Activated naive CD8-positive, alpha-beta T cell treated with anti-CD3 and anti-CD28 coated beads, Interleukin-2, amount 50 U/mL, for 24 hours (primary cell): ENCODE measurements at places on chromosomes 13 and 19.
A peak's percentile ranks its signal among the peaks of the same experiment; 100 is the strongest.

DNA sequence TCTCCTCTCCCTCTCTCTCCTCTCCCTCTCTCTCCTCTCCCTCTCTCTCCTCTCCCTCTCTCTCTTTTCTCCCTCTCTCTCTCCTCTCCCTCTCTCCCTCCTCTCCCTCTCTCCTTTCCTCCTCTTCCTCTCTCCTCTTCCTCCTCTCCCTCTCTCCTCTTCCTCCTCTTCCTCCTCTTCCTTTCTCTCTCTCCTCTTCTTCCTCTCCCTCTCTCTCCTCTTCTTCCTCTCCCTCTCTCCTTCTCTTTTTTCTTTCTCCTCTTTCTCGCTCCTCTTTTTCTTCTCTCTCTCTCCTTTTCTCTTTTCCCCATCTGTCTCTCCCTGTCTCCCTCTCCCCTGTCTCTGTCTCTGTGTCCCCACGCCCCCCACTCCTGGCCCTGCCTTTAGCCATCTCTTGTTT, 136.7 kb downstream of the GGACT start:
- no peak overlapping the region for H3K4me3 ChIP-seq
- H3K4me1 ChIP-seq, result peaks cover 3% of the 10 kb centered on the region
- no peaks in the 10 kb centered on the region for H3K27me3 ChIP-seq
- peaks cover 7% of the 10 kb centered on the region for H3K36me3 ChIP-seq
- DNase-seq, result no peak

DNA sequence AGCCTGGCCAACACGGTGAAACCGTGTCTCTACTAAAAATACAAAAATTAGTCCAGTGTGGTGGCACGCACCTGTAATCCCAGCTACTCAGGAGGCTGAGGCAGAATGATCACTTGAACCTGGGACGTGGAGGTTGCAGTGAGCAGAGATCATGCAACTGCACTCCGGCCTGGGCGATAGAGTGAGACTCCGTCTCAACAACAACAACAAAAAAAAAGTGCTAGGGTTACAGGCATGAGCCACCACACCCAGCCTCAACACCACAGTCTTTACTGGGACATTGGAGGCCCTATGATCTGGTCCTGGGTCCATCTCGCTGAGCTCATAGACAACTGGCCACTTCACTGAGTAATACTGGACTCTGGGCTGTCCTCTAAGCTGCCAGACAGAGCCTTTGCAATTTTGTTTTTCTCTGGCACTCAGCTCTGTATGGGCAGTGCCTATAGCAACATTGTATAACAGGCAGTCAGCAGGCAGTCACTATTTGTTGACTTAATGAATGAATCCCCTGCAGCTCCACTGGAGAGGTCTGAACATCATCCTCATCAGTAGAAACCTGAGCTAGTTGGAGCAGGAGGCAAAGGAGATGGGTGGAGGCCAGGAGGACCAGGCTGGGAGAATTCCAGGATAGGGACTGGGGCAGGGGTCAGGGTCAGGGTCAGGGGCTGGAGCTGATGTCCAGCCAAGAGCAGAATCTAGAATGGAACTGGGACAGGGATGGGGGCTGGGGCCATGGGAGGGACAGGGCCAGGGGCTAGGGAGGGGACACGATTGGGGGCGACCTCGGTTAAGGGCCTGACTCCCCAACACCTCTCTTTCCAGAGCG, 8.1 kb downstream of the BLOC1S3 start:
- H3K27ac ChIP-seq, result no peak overlapping the region
- no peak overlapping the region for H3K4me3 ChIP-seq
- H3K4me1 ChIP-seq, result peaks cover 4% of the 10 kb centered on the region
- no peaks in the 10 kb centered on the region for H3K27me3 ChIP-seq
- no peak for DNase-seq

DNA sequence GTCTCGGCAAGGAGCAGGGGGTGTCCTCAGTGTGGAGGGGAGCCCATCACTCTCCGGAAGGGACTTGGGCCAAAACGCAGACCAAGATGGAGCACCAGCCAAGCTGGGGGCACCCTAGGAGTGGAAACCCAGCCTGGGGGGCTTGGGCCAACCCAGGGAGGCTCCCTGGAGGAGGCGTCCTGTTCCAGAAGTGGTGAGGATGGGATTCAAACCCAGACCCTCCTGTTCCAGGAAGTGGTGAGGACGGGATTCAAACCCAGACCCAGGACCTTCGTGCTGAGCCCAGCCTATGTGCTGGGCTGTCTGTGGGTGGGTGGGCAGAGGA, 848 bp upstream of the PLIN4 start:
- H3K27me3 ChIP-seq, result peaks cover 4% of the 10 kb centered on the region
- H3K36me3 ChIP-seq, result no peaks in the 10 kb centered on the region
- no peak for DNase-seq
- no peak overlapping the region for H3K27ac ChIP-seq
- no peaks in the 10 kb centered on the region for H3K4me1 ChIP-seq

GRCh38 chr19:870963-871401, 11.5 kb downstream of the CFD start:
- DNase-seq, result no peak
- no peak overlapping the region for H3K4me3 ChIP-seq
- H3K4me1 ChIP-seq, result peaks cover 10% of the 10 kb centered on the region
- peaks cover 7% of the 10 kb centered on the region for H3K36me3 ChIP-seq
- H3K27ac ChIP-seq, result no peak overlapping the region

GRCh38 chr13:50129706-50130122, 114.5 kb downstream of the KCNRG start:
- H3K4me1 ChIP-seq, result peaks cover 63% of the 10 kb centered on the region
- H3K36me3 ChIP-seq, result peaks cover 5% of the 10 kb centered on the region
- H3K27me3 ChIP-seq, result peaks cover 70% of the 10 kb centered on the region
- peak overlapping the region; percentile 73 for H3K4me3 ChIP-seq
- DNase-seq, result no peak

- H3K36me3 ChIP-seq, result no peaks in the 10 kb centered on the region
- no peaks in the 10 kb centered on the region for H3K4me1 ChIP-seq
- H3K27me3 ChIP-seq, result no peaks in the 10 kb centered on the region
- H3K4me3 ChIP-seq, result no peak overlapping the region
Observed at GRCh38 chr13:83531022-83531421, 351.3 kb downstream of the SLITRK1 start.

DNA sequence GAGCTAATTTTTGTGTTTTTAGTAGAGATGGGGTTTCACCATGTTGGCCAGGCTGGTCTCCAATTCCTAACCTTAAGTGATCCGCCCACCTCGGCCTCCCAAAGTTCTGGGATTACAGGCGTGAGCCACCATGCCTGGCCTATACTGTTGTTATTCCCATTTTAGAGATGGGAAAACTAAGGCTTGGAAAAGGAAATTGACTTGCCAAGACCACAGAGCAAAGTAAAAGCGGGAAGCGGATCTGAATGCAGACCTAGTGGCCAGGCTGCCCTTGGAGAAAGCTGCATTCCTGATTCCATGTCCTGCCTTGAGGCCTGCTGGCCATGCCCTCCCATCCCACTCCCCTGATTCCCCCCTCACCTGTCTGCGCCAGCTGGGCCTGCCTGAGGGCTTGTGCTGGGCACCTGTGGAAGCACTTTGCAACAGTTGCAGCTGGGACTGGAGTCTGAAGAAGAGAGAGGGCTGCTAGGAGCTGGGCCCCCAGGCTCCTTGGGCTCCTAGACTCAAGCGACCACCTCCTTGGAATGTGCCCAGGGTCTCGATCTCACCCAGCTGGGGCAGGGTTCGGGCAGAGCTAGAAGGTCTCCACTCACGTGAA, 5.7 kb downstream of the PALM3 start:
- no peak overlapping the region for H3K27ac ChIP-seq
- no peak for DNase-seq
- H3K4me1 ChIP-seq, result peaks cover 19% of the 10 kb centered on the region
- H3K27me3 ChIP-seq, result peaks cover 39% of the 10 kb centered on the region
- no peak overlapping the region for H3K4me3 ChIP-seq

DNA sequence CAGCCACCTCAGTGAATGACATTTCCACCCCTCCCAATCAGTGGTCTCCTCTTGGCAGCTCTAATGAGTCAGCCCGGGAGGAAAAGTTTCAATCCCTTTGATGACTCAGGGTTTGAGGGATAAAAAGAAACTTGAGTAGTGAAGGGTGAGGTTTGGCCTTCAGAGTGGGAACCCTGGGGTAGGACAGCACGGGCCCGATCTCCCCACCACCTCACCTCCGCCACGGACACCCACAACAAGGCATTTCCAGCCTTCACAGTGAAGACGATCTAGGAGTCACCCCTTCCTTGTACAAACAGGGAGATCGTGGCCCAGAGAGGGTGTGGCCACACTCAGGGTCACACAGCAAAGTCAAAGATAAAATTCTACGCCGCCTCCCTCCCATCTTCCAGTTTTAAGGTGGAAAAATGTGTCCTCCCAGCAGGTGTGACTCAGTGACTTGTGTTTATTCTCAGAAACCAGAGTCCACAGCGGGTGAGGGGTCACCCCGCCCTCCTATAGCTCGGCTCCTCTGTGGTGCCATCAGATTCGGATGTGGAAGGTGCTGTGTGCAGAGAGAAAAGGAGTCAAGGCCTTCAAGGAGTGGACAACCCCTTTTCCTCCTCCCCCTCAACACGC, 12.3 kb downstream of the CIB3 start:
- H3K27ac ChIP-seq, result peak overlapping the region; percentile 90
- peaks cover 14% of the 10 kb centered on the region for H3K36me3 ChIP-seq
- peak overlapping the region; percentile 57 for H3K4me3 ChIP-seq
- peaks cover 27% of the 10 kb centered on the region for H3K4me1 ChIP-seq
- no peaks in the 10 kb centered on the region for H3K27me3 ChIP-seq

DNA sequence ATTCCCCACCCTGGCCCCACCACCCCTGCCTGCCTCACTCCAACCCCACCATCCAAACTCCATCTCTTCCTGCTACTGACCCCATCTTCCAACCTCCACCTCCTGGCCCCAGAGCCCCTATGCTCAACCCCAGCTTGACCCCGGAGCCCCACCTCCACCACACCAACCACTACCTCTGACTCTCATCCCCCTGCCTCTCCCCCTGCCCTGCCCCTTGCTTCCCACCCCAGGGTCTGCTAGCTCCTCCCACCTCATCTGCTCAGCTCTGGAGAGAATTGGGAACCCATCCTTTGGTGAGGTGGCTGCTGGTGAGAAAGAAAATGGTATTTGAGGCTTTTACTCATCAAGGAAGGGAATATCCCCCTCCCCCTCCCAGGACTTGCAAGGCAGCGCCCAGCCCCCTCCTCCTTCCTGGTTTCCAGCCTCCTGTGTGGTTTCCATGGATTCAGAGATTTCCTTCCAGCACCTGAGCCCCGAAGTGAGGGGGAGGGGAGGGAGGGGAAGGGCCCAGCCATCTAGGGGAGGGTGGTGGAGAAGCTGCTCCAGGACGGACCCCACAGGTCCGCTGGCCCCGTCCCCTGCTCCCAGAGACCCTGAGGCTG, 11.4 kb upstream of the PEPD start:
- no peaks in the 10 kb centered on the region for H3K4me1 ChIP-seq
- no peak overlapping the region for H3K27ac ChIP-seq
- H3K27me3 ChIP-seq, result peaks cover 14% of the 10 kb centered on the region
- no peak overlapping the region for H3K4me3 ChIP-seq
- H3K36me3 ChIP-seq, result no peaks in the 10 kb centered on the region

DNA sequence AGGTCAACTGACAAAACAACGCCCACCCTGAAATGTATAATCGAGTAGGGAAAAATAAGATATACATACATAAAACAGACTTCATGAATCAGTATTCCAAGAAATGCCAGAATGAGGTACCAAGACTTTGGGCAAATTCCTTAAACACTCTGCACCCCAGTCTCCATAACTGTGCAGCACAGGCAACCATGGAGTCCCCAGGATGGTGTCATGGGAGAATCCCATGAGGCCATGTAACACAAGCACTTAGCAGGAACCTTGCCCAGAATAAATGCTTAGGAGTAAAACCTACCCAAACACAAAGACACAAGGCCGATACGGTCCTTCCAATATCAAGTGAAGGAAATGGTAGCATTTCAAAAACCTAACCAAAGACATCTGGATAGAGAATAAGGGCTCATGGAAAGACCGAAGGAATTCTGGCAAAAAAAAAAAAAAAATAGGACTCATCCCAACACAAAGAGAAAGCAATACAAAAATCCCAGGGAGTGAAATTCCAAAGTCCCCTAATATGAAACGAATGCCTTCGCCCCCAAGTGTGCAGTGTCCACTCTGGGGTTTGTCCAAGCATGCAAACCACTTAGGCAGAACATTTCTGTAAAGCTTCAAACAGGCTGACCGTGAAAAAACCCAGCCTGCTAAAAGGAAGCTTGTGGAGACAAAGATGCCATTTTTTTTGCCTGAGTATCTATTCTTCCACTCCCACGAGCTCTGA, 11.1 kb downstream of the ZC3H4 start:
- no peaks in the 10 kb centered on the region for H3K27me3 ChIP-seq
- H3K4me3 ChIP-seq, result no peak overlapping the region
- DNase-seq, result no peak
- peaks cover 36% of the 10 kb centered on the region for H3K36me3 ChIP-seq
- peaks cover 59% of the 10 kb centered on the region for H3K4me1 ChIP-seq
